Stimulated activated CD8-positive, alpha-beta memory T cell treated with anti-CD3 and anti-CD28 coated beads, Interleukin-4, amount 100 ng/mL, for 4 hours (primary cell): ENCODE measurements at places on chromosomes 5 and 9.
A peak's percentile ranks its signal among the peaks of the same experiment; 100 is the strongest.

GRCh38 chr9:82988488-82988887 is 74.5 kb downstream of the RASEF start:
- DNase-seq, result no peak

DNA sequence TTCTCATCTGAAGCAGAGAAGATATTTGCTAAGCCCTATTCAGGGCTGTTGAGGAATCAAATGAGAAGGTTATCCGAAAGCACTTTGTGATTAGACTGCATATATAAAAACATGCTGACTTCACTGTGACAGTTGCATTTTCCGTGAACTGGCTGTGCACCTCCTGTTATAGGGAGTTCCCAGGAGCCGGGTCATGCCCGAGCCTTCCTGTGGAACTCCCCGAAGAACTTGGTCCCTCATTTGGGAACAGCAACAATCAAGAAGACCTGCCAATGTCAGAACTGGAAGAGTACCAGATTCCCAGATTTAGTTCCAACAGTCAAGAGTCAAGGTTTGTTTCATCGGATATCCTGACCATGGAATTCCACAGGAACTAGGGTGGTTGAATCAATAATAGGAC is 130.4 kb upstream of the RAI14 start:
- DNase-seq, result no peak

- DNase-seq, result no peak
Observed at GRCh38 chr9:127871531-127871930, 5.9 kb downstream of the AK1 start.

DNA sequence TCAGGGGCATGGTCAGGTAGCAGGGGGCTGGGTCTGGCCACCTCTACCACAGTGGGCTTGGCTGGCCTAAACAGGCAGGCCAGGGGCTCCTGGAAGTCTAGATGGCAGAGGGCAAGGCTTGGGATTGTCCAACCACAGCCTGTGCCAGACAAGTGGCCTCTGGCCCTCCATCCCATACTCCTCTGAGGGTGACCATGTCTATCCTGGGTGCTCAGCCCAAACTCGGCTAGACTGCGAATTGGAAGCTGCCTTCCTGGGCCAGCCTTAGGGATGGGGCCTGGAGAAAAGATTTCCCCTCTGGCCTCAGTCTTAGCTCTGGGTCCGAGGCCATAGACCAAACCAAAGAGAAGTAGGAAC is 110.5 kb downstream of the PHF2 start:
- no peak for DNase-seq

GRCh38 chr5:154147666-154148065 is 42.9 kb upstream of the GALNT10 start:
- DNase-seq, result no peak

DNA sequence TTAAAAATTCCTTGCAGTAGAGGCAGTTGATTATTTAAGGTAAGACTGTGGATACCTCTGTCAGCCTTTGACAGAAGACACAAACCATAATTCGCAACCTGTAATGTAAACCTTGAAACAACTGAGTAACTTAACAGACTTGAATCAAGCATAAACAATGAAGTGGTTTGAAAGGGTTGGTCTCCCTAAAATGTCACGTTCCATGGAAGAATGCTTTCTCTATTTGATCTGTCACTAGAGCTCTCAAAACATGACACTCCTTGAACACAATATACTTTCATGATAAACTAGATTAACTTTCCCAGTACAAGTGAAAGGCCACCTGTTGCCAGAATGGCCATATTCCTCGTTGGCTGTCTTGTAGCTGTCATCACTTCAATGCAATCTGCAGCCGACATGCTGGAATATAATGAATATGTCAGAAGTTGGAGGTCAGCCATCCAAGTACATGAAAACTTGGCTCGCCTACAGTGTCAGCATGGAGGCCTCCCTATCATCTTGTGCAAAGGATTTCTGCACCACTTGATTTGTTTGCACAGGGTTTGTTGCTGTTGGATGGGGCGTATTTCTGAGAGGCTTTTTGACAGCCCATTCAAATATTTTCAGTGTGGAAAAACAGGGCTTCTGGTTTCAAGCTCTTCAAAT is 228.0 kb downstream of the TLE4 start:
- no peak for DNase-seq

DNA sequence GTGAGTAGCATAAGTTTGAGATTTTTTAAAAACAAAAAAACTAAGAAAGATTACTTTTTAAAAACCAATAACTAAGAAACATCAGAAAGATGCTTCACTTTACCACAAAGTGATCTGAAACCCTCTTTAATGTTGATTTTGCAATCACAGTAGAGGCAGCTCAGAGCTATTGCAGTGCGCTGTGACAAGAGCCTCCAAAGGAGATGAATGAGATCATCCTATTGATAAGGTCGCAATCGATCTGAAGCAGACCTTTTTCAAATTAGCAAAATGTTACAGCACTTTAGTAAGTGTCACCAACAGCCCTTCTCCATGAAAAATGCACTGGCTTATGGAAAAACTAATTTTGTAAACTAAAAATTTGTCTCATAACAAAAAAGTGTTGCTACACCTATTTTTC is 284.6 kb upstream of the EFNA5 start:
- no peak for DNase-seq

DNA sequence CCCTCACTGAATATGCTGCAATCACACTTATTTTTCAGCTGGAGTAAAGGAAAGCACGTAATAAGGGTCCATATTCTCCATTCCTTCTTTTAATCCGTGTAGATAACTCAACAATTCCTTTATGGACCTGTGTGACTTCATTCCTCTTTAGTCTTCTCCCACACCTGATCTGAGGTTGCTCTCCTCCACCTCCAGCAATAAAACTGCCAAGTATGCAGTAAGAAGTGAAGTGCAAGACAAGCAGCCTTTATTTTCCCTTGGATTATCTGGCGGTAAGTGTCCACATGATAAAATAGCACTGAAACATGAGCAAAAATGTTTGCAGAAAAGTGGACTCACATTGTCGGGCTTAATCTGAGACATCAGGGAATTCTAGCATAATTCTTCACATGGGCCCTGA is 13.8 kb downstream of the DEPDC1B start:
- no peak for DNase-seq

GRCh38 chr5:7367780-7368179 is 28.2 kb upstream of the ADCY2 start:
- no peak for DNase-seq

DNA sequence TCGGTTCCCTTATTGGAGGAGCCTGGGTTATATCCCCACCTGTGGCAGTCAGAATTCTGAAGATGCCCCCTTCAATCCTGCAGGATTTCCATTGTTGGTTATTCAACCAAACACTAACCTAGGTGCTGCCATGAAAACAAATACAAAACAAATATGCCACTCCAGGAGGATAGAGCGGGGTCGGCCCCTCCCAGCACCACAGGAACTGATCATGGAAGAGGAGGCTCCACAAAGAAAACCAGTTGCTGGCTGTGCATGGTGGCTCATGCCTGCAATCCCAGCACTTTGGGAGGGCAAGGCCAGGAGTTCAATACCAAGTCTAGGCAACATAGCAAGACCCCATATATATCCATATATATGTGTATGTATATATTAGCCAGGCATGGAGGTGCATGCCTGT is 13.2 kb upstream of the ADGRD2 start:
- DNase-seq, result no peak

DNA sequence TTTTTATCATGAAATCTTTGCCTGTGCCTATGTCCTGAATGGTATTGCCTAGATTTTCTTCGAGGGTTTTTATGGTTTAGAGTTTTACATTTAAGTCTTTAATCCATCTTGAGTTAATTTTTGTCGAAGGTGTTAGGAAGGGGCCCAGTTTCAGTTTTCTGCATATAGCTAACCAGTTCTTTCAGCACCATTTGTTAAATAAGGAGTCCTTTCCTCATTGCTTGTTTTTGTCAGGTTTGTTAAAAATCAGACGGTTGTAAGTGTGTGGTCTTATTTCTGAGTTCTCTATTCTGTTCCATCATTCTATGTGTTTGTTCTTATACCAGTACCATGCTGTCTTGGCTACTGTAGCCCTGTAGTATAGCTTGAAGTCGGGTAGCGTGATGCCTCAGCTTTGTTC is 55.9 kb downstream of the YTHDC2 start:
- no peak for DNase-seq

- DNase-seq, result no peak
Observed at GRCh38 chr5:67105270-67105669, 91.3 kb downstream of the CD180 start.

GRCh38 chr5:177300236-177300880 is 3.2 kb downstream of the RAB24 start:
- peak; percentile 53 for DNase-seq

GRCh38 chr9:126440940-126441339 is 114.3 kb downstream of the MVB12B start:
- DNase-seq, result no peak

DNA sequence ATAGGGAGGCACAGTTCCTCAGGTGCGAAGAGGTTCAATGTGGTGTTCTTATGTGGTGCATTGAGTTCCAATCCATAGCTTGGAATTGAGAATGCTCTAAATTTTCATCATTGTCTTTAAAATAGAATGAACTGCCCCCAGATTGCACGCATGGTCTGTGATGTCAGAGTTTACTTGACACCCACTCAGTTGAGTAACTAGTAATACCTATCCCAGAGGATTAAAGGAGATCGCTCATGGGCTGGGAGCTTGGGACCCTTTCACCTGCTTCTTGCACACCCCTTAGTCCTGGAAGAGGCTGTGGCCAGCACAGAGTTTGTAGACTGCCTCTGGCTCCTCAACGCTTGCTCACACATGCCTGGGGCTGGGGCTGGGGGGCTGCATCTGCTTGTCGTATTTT is 95.1 kb upstream of the OTULINL start:
- no peak for DNase-seq

GRCh38 chr9:114694146-114694545 is 12.2 kb upstream of the TEX48 start:
- DNase-seq, result no peak

GRCh38 chr5:154947778-154948177 is 6.9 kb downstream of the MRPL22 start:
- DNase-seq, result no peak
